Umbilical cord (tissue), 2 donors: ENCODE measurements at places on chromosomes 2 and 18. TPM values are rescaled to one million over a fixed set of nuclear protein-coding genes. Genes with fewer than 3 reads are reported as not detected.

GRCh38 chr18:62399276-62399675 lies 74.2 kb downstream of the TNFRSF11A start:
- no peak for DNase-seq

DNA sequence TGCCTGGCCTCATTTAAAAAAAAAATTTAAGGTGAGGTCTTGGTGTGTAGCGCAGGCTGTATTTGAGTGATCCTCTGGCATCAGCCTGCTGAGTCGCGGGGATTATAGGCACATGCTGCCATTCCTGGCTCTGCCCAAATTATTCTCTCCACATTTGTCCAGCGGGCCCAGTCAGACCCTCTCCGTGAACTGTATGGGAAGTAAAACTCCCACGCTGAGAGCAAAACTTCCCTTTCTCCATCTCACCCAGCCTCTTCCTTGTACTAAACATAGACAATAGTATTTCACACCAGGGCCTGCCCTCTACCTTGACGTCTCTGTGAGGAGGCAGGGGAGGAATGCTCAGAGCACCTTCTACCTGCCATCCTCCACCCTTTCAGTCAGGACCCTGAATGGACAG lies 37.0 kb downstream of the EIF4E2 start:
- no peak for DNase-seq

DNA sequence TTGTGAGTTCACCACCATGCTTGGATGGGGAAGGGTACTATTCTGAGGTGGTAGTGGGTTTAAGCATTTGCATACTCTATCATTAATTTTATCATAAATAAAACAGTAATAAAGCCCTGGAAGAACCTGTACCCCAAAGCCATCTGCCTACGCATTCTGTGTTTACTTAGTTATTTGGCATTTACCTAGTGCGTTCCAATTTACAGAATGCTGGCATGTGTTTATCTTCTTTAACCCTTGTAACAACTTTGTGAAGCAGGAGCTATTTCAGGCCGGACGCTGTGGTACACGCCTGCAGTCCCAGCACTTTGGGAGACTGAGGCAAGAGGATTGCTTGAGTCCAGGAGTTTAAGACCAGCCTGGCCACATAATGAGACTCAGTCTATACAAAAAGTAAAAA lies 17.8 kb upstream of the ODC1 start:
- no peak for DNase-seq

DNA sequence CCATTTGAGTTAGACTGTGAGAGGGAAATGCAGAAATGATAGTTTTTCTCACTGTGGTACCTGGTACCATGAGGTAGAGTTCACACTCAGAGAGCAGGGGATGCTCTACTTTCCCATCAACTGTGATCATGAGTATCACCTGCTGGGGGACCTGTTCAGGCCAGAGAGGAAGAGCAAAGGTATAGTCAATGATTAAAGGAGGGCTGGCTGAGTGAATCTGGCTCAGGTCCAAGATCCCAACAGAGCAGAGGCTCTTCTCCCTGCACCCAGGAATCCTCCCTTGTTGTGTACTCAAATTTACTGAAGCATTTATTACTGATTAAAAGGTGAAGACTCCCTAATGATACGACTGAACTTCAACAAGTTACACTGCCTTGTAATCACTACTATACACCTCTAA lies 104.6 kb upstream of the CHRNA1 start:
- no peak for DNase-seq

DNA sequence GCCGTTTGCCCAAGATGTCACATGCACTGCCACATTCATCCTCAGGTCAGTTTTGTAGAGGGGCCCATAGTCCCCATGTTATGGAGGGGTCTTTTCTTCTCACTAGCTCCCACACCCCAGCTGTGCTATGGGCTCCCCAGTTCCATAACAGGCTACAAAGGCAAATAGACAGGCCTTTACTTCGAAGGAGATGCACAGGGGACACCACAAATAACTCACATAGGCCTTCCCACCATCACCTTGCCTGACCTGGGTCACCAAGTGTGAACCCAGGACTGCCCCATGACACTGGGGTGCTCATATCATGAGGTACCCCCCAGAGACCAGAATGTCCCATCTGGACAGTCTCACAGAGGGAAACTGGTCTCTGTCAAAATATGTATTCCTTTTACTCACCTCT lies 15.0 kb upstream of the INO80C start:
- no peak for DNase-seq

- DNase-seq: no peak
These were observed 481.6 kb downstream of the EIPR1 start for GRCh38 chr2:2896011-2896410.

GRCh38 chr2:94767336-94767735 lies 103.9 kb upstream of the TEKT4 start:
- DNase-seq: no peak

Gene SERPINB10
- 0.96 TPM for total RNA-seq

Gene CMPK2
- total RNA-seq: 15.6 TPM
